ENCODE measurements at places on chromosomes 6 and 20.
A peak's percentile ranks its signal among the peaks of the same experiment; 100 is the strongest.

DNA sequence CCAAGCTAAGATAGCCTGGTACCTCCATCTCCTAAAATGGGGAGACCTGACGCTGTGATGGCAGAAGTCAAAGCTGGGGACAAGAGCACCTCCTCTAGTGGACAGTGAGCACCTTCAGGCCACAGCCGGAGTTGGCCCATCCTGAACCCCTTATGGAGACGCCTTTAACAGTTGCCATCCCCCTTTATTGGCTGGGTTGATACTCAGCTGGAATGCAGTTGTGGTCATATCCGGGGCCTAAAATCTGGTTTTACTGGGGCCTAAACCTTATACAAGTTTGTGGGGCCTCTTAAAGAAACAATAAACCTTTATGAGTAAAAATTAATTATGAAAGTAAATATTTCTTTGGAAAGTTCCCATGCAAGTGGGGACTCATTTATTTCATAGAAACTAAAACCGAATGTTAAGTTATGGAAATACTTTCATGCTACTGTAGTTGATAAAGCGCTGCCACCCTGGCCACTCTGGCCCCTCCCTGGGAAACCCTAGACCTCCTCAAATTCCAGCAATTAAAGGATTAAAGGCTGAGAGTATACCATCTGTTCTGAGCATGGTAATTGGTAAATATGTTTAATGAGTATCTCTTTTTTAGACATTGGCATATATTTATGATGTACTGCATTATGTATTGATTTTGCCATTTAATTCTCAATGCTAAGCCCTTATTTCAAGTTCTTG, 95.1 kb upstream of the SASH1 start:
- no peak for DNase-seq

DNA sequence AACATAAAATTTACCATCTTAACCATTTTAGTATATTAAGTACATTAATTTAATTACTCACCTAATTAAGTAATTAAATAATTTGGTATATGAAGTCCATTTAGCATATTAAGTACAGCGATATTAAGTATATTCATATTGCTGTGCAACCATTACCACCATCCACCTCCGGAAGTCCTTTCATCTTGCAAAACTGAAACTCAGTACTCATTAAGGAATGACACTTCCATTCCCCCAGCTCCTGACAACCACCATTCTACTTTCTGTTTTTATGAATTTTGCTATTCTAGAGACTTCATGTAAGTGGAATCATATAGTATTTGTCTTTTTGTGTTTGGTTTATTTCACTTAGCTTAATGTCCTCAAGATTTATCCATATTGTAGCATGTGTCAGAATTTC, 61.1 kb upstream of the GTSF1L start:
- DNase-seq, result no peak

DNA sequence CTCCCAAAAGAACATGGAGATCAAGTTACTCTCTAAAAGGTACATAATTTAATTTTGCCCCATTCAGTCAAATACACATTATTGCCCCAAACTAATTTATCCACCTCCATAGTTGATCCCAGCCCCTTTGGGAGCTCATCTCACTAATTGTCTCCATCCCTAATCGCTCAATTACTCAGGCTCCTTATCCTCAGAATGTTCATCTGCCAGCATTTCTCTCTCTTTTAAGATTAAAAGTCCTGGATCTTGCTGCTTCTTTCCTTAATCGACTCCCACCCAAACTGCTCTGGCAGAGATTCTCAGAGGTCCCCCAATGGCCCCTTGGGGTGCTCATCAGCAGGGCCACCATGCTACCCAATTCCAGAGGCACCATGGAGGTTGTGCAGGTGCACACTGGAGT, 18.4 kb upstream of the NNAT start:
- no peak for DNase-seq

DNA sequence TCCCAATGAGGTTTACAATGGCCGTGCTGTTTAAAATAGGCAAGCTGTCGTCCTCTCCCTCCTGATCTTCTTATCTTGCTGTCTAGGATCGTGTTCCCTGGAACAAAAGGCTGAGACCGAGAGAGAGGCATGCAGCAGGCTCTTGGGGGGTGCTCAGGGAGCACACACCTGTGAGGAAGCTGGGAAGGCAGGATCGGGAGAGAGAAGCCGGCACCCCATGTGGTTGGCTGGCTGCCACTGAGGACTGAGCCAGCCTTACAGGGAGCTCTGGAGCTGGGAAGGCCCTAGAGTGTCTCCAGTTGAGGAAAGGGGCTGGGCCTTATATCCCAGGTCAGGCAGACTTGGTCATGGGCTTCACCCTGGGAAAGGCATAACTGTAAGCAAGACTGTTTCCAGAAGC, 184.2 kb downstream of the LY86 start:
- DNase-seq, result no peak

- DNase-seq, result no peak
Measured at GRCh38 chr6:108250240-108250866, 10.5 kb downstream of the SNX3 start.

- DNase-seq, result no peak
Measured at GRCh38 chr6:132805548-132805947, 7.1 kb upstream of the SLC18B1 start.

DNA sequence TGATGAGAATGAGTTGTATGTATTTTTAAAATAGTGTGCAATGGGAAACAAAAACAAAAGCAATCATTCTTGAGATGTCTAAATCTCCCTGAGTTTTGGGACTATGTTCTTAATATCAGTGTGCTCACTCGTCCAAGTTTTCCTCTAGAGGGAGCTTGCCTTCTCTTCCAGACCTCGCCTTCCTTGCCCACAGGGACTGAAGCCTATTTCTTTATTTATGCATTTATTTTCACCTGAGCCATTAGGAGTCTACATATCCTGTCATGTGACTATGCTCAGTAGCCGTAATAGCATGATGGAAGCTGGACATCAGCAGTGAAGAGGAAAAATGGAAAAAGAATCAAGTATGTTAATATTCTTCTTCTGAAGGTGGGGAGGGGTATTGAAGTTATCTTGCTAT, 131.2 kb downstream of the SH3BGRL2 start:
- no peak for DNase-seq

- peak; percentile 72 for DNase-seq
Measured at GRCh38 chr6:150403458-150404246, 34.8 kb downstream of the IYD start.

DNA sequence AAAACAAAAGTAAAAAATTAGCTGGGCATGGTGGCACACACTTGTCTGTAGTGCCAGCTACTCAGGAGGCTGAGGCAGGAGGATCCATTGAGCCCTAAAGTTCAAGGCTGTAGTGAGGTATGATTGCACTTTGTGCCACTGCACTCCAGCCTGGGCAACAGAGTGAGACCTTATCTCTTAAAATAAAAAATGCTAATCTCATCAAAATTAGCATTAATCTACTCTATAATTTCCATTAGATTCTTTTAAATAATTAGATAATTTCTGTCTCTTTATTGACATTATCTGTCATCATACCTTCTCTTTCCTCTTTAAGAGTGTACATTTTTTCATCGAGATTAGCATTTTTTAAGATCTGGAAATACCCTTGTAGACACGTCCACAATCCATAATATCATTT, 48.0 kb downstream of the PHACTR3 start:
- DNase-seq, result no peak

- DNase-seq, result no peak
Measured at GRCh38 chr6:67877288-67877687, 757.8 kb upstream of the ADGRB3 start.

DNA sequence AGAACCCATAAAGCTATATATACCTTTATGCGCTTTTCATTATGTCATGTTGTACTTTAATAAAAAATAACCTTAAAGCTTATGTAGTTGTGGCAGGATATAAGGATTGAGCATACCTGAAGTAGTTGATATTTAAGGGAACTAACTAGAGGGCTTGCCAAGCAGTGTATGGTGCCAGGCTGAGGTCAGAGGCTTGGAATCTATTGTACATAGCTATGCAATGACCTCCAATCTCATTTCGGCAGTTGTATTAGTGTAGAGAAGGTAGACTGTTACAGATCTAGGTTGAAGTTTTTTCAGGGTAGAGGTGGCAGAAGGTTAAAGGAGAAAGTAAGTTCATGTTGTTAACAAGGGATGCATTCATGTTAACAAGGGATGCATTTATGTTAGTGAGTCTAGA, 397.7 kb upstream of the HS3ST5 start:
- DNase-seq, result peak; percentile 2

DNA sequence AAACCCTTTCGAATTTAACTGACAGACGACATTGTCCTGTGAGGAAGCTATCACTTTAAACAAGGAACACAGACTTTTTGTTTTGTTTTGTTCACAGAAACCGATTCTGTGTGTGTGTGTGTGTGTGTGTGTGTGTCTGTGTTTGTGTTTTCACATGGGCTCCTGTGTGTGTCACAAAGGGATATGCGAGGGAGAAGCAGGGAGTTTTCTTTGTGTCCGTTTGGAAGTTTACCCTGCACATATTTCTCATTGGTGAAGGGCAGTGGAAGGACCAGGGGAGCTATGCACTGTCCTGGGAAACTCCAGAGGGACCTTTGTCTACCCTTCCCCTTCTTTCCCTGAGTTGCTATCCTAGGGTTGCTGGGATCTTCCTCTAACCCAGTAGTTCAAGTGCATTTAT, 17.7 kb downstream of the POM121L2 start:
- no peak for DNase-seq

DNA sequence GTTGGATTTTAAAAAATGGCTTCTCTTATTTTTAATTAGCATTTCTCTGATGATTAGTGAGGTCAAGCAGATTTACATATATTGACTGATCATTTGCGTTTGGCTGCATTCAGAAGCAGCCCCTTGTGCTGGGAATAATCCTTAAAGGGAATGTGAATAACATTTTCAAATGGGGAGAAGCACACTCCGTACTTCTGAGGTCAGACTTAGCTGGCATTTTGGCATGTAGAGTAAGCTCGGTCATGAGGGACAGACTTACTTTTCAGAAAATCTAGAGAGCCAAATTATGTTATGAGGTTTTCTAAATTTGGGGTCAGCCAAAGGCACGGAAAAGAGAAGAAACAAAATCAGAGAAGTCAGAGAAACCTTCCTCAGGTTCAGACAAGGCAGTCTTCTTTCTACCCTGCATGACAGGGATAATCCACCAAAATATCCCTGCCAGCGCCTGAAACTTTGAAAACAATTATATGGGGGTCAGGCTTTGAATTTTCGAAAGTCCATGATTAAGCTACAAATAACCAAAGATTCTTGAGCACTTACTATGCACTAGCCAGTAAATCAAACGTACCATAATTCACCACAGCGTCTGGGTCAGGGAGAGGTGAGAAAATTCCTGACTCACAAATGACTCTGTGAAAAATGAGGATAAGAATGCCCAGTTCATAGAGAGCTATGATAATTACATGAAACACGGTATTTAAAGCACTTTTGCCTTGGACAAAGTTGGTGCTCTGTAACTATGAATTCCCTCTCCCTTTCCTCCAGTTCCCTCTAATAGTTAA, 44.9 kb downstream of the ADAT2 start:
- DNase-seq, result peak; percentile 78

DNA sequence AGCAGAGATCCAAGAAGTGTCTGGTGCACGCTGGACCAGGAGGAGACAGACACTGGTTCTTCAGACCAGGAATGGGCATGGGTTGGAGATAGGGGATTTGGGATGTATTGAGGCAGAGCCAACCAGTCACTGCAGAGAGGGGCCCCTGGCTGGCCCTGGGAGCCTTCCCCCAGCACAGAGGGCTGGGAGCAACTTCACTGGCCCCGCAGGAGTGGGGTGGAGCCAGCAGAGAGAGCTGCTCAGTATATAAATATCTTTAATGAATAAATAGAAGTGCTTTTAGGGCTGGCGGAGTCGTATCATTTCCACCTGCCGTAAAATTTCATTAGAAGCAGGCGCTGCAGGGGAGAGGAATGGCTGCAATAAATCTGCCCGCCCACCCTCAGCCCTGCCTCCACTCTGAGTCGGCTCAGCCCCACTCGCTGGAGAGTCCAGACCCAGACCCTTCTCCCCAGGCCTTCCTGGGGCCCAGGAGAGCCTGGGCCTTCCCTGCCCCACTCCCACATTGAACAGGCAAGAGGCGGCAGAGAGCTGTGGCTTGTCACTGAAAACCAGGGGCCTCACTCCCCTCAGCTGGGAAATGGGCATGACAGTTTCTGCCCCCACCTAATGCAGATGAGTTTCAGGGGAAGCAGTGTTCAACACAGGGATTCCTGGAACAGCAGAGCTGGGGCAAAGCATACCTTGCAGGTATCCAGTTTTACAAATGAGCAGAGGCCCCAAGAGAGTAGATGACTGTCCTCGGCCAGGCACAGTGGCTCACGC, 23.9 kb upstream of the VSTM2L start:
- DNase-seq, result no peak

DNA sequence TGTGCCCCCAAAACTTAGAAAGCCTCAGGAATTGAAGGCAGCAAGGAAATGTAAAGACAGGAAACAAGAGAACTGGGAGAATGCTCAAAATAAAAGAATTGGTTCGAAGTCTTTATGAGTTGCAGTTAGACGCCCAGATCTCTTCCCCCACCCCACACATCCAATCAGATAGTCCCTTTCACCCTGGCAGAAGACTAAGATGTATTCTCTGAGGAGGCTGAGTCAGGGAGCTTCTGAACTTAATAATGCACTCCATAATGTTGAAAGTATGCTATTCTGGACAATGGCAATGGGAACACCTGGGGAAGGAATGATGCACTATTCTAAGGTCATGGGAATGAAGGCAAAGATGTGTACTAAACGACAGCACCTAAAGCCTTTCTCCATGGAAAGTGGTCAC, 173.6 kb downstream of the MTFR2 start:
- no peak for DNase-seq

DNA sequence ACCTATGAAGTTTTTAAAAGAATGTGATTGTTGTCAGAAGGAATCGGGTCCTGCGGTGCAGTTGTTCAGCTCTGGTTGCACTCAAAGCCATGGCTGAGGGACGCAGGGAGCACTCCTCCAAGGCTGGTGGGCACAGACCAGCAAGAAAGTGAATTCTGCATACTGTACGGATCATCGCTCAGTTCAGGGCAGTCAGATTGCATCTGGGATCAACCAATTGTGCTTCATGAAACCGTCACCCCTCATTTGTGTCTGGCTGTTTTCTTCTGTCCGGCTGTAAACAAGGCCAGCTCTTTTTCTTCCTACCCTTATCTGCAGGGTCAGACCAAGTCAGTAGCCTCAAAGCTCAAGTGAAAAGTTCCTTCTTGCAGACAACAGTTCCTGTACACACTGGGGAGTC, 478.3 kb downstream of the TFAP2A start:
- DNase-seq, result no peak

- peak; percentile 42 for DNase-seq
Measured at GRCh38 chr6:89217299-89217910, at the start of gene GABRR1. Gene GABRR1 (minus strand): TSS chr6:89217358. CDS start chr6:89217322, 36 bp downstream.

GRCh38 chr6:114718186-114718585, 375.4 kb upstream of the HS3ST5 start:
- no peak for DNase-seq

- no peak for DNase-seq
Measured at GRCh38 chr6:35477028-35477427, 8.8 kb downstream of the RPL10A start.

GRCh38 chr20:23874747-23875146, 4.8 kb downstream of the CST5 start:
- no peak for DNase-seq

GRCh38 chr6:36961441-36962435, 7.2 kb downstream of the PI16 start:
- no peak for DNase-seq

- DNase-seq, result no peak
Measured at GRCh38 chr20:58022711-58023110, 205.7 kb downstream of the ANKRD60 start.

GRCh38 chr6:86942769-86943516, 5.6 kb downstream of the HTR1E start:
- DNase-seq, result no peak

GRCh38 chr6:46090115-46091079, 39.4 kb upstream of the ENPP4 start:
- DNase-seq, result peak; percentile 36

- DNase-seq, result peak; percentile 4
Measured at GRCh38 chr6:112396221-112396620, 49.1 kb downstream of the RFPL4B start.

- peak; percentile 9 for DNase-seq
Measured at GRCh38 chr6:109998159-109998785, 20.2 kb downstream of the GPR6 start.

All from A172 (cell line).